ENCODE measurements at places on chromosomes 4 and X. TPM values are rescaled to one million over a fixed set of nuclear protein-coding genes. Genes with fewer than 3 reads are reported as not detected.

- DNase-seq: no peak
Measured at GRCh38 chr4:182825786-182826185, 91.4 kb downstream of the DCTD start.

DNA sequence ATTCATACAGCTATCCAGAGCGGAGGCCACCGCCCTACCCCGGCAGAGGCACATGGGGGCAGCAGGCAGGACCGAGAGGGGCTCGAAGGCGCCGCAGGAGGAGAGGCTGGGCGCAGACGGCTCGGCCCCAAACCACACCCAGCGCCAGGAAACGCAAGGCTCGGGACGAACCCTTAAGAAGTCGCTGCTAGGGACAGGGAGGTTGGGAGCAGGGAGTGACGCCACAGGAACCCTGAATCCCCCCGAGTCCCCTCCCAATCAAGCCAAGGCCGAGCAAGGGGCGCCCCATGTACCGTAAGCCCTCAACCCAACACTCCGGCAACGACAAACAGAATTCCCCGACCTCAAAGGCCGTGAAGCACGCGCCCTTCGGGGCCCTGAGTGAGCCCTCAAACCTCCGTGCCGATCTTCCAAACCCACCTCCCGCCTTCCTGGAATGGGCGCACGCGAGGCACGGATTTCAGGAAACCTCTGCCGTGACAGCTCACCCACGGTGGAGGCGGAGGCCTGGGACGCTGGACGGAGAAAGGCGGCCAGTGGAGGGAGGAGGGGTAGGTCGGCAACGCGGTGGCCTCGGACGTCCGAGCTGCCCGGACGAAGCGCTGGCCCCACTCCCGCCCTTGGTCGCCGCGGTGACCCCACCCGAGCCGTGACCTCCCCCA is 1.8 kb downstream of the ZFYVE28 start:
- DNase-seq: no peak

GRCh38 chr4:153204728-153205648 is 745 bp downstream of the TRIM2 start:
- peak; percentile 53 for DNase-seq

DNA sequence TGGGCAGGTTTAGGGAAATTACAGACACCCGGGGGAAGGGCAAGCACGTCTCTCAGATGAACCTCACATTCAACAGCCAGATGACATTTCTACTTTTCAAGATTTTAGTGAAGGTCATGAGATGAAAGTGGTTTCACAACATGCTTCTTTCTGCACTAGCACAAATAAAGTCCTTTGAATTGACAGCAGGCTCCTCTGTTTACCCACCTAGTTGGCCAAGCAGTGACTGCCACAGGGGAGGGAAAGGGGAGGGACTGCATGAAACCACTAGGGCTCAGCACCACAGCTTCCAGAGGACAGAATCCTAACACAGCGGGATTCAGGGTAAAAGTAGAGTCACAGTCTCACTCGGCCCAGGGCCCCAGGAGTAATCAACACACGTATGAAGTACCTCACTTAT is 6.2 kb downstream of the RAB40A start:
- DNase-seq: no peak

- DNase-seq: no peak
Measured at GRCh38 chr4:41533680-41534079, 4.3 kb upstream of the LIMCH1 start.

- DNase-seq: no peak
Measured at GRCh38 chrX:39012621-39013111, 211.4 kb downstream of the MID1IP1 start.

DNA sequence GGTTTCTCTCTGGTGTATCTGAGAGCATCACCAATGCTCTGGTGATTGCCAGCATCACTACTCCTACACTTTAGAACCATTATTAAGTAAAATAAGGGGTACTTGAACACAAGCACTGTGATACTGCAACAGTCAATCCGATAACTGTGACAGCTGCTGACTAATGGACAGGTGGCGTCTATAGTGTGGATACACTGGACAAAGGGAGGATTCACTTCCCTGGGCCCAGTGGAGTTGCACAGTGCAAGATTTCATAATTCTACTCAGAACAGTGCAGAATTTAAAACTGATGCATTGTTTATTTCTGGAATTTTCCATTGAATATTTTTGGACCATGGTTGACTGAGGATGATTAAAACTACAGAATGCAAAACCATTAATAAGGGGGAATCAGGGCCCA is 97.8 kb downstream of the SHROOM3 start:
- DNase-seq: no peak

GRCh38 chr4:186137196-186137794 is 32.8 kb downstream of the FAM149A start:
- no peak for DNase-seq

GRCh38 chr4:99857307-99857706 is 36.9 kb downstream of the LAMTOR3 start:
- no peak for DNase-seq

GRCh38 chrX:46325312-46325877 is 219.8 kb downstream of the ZNF674 start:
- DNase-seq: no peak

DNA sequence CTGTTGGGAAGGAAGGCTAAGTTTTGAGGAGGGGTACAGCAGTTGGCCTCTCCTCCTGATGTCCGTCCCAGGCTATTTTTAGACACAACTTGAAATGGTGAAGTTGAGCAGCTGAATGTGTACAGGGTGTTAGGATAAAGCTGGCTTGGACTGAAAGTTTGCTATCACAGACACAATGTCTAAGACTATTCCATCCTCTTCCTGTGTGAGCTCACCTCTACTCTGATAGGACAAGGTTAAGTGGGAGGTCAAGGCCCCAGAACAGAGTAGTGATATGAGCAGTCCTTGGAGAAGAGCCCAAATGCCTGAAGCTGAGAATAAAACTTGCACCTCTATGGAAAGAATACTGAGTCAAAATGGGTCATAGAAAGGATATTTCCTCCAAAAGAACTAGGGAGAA is 4.1 kb downstream of the ATP1B4 start:
- DNase-seq: no peak

- DNase-seq: no peak
Measured at GRCh38 chr4:77043507-77044136, 32.2 kb downstream of the CCNI start.

GRCh38 chr4:184397516-184398163 is 76.7 kb downstream of the IRF2 start:
- no peak for DNase-seq

- no peak for DNase-seq
Measured at GRCh38 chrX:38985945-38986344, 184.7 kb downstream of the MID1IP1 start.

DNA sequence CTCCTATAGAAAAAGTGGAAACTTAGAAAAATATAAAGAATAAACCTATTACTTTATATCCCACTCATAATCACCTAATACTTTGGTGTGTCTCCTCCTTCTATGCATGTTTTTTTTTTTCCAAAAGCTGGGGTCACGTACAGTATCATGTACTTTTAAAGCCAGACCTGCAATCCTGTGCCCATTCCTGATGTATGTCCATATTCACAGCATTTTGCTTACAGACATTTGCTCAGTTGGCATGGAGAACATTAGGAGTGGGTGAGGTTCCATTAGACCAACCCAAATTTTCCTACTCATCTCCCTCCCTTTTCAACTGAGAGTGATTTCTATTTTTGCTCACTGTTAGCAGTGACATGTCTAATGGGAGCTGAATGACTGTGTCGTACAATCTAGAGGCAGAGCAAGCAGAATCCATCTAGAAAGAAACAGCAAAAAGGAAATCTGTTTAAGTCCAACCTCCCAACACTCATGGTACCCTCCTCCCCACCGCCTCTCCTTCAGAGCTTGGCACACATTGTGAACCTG is 195.6 kb upstream of the KLF3 start:
- DNase-seq: no peak

GRCh38 chr4:14910411-14910810 is 91.9 kb upstream of the CPEB2 start:
- DNase-seq: no peak

DNA sequence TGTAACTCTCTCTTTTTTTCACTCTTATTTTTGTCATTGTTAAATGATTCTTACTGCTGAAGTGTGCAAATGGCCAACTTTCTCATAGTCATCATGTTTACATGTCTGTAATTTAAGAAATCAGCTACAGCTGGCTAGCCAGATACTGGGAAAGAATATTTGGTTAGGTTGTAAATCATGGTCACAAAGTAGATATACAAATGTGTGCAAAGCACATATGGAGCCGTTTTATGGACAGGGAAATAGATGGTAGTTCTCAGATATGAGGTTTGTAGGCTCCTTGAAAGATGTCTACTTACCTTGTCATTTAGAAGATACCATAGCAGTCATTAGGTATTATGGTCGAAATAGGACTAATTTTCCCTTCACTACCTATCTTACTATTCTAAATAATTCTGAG is 430.4 kb downstream of the ADGRL3 start:
- no peak for DNase-seq

GRCh38 chrX:153519569-153520286 is 2.3 kb downstream of the ATP2B3 start:
- no peak for DNase-seq

DNA sequence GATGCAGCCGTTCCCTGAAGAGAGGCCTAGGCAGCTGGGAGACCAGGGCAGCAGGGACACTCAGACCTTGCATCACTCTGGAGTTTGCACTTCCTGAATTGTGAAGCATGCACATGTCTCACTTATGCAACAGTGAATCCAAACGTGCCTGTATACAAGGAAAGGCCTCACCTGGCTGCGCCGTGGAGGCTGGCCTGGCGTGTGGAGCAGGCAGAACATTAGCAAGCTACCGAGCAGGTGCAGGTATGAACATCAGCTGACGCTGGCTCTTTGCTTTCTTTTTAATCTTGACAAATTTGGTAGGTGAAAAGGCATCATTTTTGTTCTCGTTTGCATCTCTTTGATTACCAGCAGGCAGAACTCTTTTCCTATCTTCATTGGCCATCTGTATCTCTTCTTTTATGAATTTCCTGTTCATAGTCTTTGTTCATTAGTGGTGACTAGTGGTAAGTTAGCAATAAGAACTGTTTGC is 37.1 kb upstream of the IRAK1 start:
- no peak for DNase-seq

DNA sequence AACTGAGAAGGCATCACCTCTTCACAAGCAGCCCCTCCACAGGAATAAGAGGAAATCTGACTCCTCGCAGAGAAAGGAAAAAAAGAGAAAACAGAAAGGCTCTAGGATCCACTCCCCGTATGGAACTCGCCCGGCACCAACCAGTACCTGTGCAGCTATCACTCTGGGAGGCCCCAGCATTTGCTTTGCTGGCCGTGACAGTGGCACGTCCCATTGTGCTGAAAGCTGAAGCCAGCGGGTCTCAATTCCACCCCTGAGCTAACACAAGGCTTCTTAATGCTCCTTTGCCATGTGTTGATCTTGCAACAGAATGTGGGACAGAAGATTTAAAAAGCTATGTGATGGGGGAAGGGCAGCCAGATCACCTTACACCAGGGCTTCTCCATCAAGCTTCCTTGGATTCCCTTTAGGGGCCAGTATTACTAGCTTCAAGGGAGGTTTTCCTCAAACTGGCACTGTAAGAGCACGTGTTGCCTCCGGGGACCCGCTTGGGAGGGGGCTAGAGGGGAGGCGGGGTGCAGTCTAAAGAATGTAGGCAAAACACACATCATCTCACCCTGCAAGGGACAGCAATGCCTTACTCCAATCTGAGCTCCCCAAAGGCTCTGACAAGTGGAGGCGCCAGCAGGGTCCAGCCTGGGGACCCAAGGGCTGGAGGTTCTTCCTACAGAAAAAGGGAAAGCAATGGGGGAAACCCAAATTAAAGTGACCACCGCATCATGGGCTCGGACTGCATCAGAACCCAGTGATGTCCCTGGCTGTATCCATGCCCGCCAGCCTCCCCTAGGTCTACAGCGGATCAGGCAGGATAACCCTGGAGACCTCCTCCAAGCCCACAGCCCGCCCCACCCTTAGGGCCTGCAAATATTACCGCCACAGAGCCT is 1.2 kb downstream of the USP46 start:
- DNase-seq: peak; percentile 22

The SLC9B2 gene
- total RNA-seq: 10.7 TPM

The PPA2 gene
- 76.3 TPM for total RNA-seq

The ADH1C gene
- 2.3 TPM for total RNA-seq

The MCUB gene
- total RNA-seq: 15.8 TPM

The GPR173 gene
- total RNA-seq: 4.8 TPM

The DMRTC1B gene
- not detected for total RNA-seq

The CT47A7 gene
- not detected for total RNA-seq
